ENCODE measurements at places on chromosomes 1 and 21.

GRCh38 chr1:186236921-186237320, 138.1 kb downstream of the TPR start:
- DNase-seq: no peak

DNA sequence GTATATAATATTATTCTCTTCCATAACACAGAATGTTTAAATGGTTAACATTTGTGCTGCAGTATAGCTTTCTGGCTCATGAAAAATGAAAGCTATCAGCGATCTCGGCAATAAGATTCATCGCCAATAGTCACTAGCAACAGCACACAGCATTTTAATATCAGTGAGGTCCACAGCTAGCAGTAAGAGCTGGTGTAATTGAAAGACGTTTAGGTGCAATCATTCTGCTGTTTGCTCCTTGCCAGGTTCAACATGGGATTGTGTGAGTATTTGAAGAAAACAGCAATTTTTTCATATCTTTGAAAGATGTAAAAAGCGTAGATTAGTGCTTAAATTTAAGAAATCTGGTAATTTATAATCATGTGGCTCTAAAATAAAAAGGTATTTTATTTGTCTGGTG, 20.1 kb downstream of the PRKACB start:
- no peak for DNase-seq

GRCh38 chr1:24888061-24888970, 41.8 kb downstream of the RUNX3 start:
- no peak for DNase-seq

DNA sequence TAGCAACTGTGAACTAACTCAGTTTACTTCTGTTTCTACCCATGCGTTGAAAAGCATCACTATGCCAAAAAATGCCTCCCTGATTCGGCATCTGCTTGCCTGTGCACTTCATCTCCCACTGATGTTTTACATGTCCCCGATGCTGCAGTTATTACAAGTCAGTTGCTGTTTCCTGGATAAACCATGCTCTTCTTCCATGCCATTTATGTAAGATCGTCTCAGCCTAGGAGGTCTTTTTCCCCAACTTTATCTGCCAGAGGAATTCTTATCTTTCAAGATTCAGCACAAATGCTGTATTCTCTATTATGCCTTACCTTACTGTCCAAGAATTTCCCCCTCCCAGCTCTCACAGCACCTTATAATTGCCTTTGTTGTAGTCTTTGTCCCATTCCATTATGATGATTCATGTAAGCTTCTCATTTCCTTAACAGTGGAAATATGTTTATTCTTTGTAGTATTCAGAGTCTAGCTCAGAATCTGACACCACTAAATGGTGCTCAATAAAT, 30.0 kb downstream of the PRKACB start:
- no peak for DNase-seq

- no peak for DNase-seq
Measured at GRCh38 chr1:84755216-84755615, 65.0 kb upstream of the SSX2IP start.

DNA sequence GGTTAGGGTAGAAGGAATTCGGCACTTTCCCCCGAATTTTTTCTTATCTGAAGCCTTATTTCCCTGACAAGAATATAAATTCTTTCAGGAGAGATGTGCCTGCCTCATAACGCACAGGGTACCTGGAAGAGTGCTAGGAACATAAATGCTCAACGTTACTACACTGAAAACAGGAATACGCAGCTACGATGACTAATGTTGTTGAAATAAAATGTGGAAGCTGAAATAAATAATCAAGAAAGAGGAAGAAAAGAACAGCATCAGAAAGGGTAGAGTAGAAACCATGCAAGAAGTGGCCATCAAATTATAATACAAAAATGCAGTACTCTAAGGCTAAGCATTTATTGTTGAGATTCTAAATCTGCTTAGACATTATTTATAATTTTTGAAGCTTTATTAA, 33.9 kb downstream of the SLC66A1 start:
- no peak for DNase-seq

- no peak for DNase-seq
Measured at GRCh38 chr1:32246888-32247273, at the start of gene FAM167B. FAM167B (plus strand) TSS chr1:32247222; CDS start chr1:32247422, 200 bp downstream.

DNA sequence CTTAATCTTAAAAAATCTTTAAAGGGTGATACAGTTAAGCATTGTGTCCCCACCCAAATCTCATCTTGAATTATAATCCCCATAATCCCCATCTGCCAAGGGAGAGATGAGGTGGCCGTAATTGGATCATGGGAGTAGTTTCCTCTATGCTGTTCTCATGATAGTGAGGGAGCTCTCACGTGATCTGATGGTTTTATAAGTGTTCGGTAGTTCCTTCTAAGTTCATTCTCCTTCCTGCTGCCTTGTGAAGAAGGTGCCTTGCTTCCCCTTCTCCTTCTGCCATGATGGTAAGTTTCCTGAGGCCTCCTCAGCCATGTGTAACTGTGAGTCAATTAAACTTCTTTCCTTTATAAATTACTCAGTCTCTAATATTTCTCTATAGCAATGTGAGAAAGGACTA, 10.7 kb downstream of the DHRS3 start:
- no peak for DNase-seq

GRCh38 chr21:32004291-32004690, 131.5 kb downstream of the HUNK start:
- no peak for DNase-seq

DNA sequence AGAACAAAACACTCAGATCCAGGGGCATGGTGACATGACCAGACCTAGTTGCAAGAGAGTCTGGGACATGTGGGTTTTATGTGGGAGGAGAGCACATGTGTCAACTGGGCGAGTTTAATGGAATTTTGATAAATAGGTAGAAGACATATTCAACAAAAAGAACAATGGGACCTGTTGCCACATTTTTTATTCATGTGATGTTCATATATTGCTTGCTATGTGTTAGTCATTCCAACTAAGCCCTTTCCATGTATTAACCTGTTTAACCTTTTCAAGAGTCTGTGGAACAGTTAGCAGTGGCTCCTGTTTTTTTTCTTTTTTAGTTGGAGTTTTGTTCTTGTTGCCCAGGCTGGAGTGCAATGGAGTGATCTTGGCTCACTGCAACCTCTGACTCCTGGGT, 30.1 kb upstream of the CSF3R start:
- no peak for DNase-seq

DNA sequence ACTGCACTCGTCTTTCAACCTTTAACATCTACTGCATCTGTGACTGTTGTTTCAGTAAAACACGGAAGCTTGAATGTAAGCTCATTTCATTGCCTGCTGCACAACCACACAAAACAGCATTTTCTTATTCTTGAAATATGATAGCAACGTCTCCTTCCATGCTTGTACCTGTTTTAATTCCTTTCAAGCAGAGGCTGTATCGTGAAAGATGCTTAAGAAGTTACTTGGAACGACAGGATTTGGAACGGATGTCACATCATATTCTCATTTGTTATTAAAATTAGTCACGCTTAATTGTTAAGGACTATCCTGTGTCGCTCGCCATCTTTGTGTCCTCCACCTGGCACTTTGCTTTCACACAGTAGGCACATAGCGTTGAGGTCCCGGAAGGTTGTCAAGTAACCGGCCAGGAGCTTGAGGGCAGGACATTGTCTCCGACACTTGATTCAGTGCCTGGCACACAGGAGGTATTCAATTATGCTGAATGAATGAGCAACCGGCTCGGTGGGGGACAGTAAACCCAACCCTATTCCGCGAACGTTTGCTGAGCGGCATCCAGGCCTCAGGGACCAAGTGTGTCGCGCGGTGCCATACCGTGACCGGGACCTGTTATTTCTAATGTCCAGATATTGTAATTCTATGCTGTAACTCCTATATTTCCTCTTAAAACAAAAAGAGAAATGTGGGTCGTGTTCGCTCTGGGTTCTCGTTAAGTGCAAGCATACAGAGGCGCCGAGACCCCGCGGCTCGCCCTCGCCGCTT, 499 bp upstream of the SH3GLB1 start:
- peak; percentile 89 for DNase-seq

DNA sequence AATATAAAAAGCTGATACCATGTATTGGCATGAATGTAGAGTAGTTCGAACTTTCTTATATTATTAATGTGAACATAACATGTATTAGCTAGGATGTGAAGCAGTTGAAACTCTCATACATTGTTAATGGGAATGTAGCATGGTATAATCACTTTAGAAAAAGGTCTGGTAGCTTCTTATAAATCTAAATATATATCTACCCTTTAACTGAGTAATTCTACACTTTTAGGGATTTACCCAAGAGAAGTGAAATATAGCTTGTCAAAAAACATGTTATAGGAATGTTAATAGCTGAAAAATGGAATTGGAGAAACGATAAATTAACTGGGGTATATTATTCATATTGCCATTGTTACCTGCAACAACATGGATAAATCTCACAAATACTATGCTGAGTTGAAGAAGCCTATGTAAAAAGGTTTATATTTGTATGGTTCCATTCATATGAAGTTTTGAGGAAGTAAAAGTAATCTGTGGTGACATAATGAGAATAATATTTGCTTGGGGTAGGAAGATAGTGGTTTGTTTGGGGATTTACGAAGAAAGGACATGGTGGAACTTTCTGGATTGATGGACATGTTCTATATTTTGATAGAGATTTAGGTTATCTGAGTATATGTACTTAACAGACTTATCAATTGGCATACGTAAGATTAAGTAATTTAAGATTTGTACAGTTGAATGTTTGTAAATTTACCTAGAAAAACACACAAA, 76.6 kb downstream of the MAST2 start:
- DNase-seq: no peak

- no peak for DNase-seq
Measured at GRCh38 chr1:47870480-47870879, 126.7 kb downstream of the TRABD2B start.

GRCh38 chr1:85201340-85202091, 700 bp upstream of the SYDE2 start:
- DNase-seq: peak; percentile 4

- no peak for DNase-seq
Measured at GRCh38 chr1:163897412-163898155, 575.8 kb downstream of the NUF2 start.

- DNase-seq: no peak
Measured at GRCh38 chr1:160438935-160439334, 38.6 kb downstream of the VANGL2 start.

GRCh38 chr1:221331273-221332183, 410.4 kb downstream of the DUSP10 start:
- no peak for DNase-seq

- no peak for DNase-seq
Measured at GRCh38 chr1:54332781-54333585, 73.2 kb downstream of the SSBP3 start.

GRCh38 chr1:1338278-1338677, 7.2 kb downstream of the TAS1R3 start:
- DNase-seq: no peak

GRCh38 chr1:119260506-119260905, 108.1 kb upstream of the HAO2 start:
- DNase-seq: peak; percentile 14

DNA sequence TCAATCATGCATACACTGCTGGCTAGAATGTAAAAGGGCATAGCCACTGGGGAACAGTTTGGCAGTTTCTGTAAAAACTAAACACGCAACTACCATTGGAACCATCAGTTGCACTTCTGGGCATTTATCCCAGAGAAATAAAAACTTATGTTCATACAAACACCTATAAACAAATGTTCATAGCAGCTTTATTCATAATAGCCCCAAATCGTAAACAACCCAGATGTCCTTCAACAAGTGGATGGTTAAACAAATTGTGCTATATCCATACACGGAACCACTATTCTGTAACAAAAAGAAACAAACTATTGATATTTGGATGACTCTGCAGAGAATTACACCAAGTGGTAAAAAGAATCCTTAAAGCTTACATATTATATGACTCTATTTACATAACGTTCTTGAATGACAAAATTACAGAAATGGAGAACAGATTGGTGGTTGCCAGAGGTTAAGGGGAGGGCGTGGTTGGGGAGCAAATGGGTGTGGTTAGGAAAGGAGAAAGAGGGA, 22.8 kb downstream of the LACTBL1 start:
- no peak for DNase-seq

GRCh38 chr21:46634966-46635323, 529 bp upstream of the PRMT2 start:
- DNase-seq: peak; percentile 92

All from NCI-H2171 treated with DMSO at 0.1 percent for 48 hours (cell line).